Activated CD8-positive, alpha-beta memory T cell treated with anti-CD3 and anti-CD28 coated beads, Interleukin-2, amount 10 ng/mL, durations not matched to agents 7 days and 5 days (primary cell): ENCODE measurements at places on chromosomes 7 and 10. TPM values are rescaled to one million over a fixed set of nuclear protein-coding genes. Genes with fewer than 3 reads are reported as not detected.

Gene GIMAP8
- total RNA-seq, result 13.1 TPM

Gene ACHE
- 0.23 TPM for total RNA-seq

Gene ATP6V0E2
- total RNA-seq, result 71.3 TPM

Gene SPDYE2
- total RNA-seq, result not detected

Gene OLAH
- total RNA-seq, result 0.79 TPM

Gene CRYGN
- not detected for total RNA-seq

Gene CPXM2
- total RNA-seq, result not detected

Gene PLXNA4
- 1.6 TPM for total RNA-seq

Gene SLC16A9
- total RNA-seq, result not detected

Gene MPLKIP
- 36.1 TPM for total RNA-seq

GRCh38 chr7:69105981-69106380 is 492.3 kb upstream of the AUTS2 start:
- no peak overlapping the region for H3K4me3 ChIP-seq
- H3K4me1 ChIP-seq, result no peaks in the 10 kb centered on the region
- no peaks in the 10 kb centered on the region for H3K36me3 ChIP-seq
- no peaks in the 10 kb centered on the region for H3K27me3 ChIP-seq
- DNase-seq, result no peak

GRCh38 chr7:11486271-11486670 is 345.7 kb downstream of the THSD7A start:
- H3K27me3 ChIP-seq, result no peaks in the 10 kb centered on the region
- no peak overlapping the region for H3K4me3 ChIP-seq
- no peak for DNase-seq
- H3K36me3 ChIP-seq, result no peaks in the 10 kb centered on the region
- H3K27ac ChIP-seq, result no peak overlapping the region

DNA sequence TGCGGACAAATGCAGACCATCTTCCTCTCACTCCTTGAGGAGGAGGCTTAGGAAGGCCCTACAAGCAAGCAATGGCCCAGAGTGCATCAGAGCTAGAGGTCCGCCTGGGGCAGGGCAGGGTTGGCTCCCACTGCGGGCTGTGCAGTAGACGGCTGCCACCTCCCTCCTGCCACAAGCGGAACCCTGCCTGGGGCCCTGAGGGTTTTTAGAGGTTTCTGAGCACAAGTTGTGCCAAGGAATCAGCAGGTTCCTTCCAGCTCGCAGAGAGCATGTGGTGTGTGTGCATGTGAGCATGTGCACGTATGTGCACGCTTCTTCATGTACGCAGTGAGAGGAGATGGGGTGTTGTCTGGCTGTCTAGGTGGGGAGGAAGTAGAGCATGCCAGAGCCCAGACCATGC is 25.9 kb upstream of the SMARCD3 start:
- H3K4me3 ChIP-seq, result no peak overlapping the region
- peaks cover 13% of the 10 kb centered on the region for H3K4me1 ChIP-seq
- no peak overlapping the region for H3K27ac ChIP-seq
- peaks cover 5% of the 10 kb centered on the region for H3K27me3 ChIP-seq
- DNase-seq, result no peak
- no peaks in the 10 kb centered on the region for H3K36me3 ChIP-seq

DNA sequence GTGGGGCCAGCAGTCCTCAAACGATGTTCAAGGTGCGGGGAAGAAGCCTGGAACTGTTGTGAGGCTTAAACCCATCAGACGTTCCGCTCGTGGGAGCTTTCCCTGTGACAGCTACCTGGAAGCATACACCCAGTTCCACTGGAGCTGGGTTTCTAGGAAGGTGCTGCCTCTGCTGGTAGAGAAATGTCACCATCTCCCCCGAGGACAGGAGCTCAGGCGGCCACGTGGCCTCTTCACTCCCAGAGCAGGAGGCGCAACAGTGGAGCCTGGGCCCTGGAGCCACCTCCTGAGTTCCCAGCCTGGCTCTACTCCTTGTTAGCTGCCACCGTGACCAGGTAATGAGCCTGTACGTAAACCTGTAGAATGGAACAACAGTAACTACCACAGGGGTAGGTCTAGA is 156.1 kb downstream of the ADARB2 start:
- no peaks in the 10 kb centered on the region for H3K27me3 ChIP-seq
- no peak for DNase-seq
- no peak overlapping the region for H3K4me3 ChIP-seq
- H3K27ac ChIP-seq, result no peak overlapping the region

- no peak for DNase-seq
- no peak overlapping the region for H3K4me3 ChIP-seq
- H3K36me3 ChIP-seq, result no peaks in the 10 kb centered on the region
Measured at GRCh38 chr7:78379148-78379547, 580.6 kb downstream of the PHTF2 start.

DNA sequence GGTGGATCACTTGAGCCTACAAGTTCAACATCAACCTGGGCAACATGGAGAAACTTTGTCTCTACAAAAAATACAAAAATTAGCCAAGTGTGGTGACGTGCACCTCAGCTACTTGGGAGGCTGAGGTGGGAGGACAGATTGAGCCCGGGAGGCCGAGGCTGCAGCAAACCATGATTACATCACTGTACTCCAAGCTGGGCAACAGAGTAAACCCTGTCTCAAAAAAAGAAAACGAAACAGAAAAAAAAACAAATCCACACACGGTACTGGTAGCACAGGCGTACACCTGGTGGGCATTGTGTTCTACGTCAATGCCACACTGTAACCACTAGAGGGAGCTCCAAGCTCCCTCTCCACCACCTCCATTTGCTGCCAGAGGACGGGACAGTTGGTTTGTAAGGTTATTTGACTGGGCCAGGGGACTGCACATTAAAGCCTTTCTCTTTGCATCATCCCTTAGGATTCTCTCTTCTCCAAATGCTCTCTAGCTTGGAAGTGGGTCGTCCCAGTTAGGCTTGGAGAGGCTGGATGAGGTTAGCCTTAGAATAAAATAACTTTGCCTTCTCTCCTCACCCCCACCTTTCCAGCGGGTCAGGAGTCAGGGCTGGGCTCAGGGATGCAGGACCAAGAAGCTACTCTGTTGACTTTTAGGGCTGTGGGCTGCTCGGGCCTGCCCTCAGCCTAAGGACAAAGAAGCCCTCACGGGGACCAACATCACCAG is 130.8 kb downstream of the SORBS1 start:
- H3K4me1 ChIP-seq, result peaks cover 6% of the 10 kb centered on the region
- peak; percentile 55 for DNase-seq
- H3K27me3 ChIP-seq, result peaks cover 17% of the 10 kb centered on the region
- no peak overlapping the region for H3K27ac ChIP-seq

GRCh38 chr10:614790-615582 is 74.5 kb downstream of the DIP2C start:
- no peak overlapping the region for H3K27ac ChIP-seq
- H3K4me3 ChIP-seq, result no peak overlapping the region
- H3K27me3 ChIP-seq, result peaks cover 6% of the 10 kb centered on the region
- no peaks in the 10 kb centered on the region for H3K4me1 ChIP-seq
- no peak for DNase-seq

DNA sequence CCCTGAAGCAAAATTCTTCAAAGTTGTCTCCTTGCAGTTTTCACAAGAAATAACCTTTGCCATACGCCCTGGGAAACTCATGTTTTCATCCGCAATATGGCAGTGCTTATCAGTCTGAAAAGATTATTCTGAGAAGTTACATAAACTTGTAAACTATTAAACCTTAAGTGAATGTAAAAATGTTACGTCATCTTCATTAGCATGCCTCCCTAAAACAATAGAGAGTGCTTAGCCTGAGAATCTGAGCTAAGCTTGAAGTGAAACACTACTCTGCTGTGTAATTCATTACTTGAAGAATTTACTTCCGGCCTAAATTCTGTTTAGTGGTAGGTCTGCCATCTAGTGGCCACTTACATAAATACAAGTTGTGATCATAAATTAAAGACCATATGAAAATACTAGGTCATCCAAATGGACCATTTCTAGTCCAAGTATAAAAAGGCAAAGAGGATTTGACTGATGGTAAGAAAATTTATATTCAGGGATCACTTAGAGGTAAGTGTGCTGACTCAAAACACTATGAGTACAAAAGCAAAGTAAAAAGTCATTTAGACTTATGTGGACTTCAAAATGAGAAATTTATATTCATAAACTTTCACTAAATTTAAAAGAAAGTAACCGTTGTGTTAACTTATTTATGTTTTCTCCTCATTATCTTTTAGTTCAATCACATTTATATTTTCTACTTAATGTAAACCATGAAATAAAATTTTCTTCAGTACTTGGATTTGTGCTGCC is 745.1 kb upstream of the LRRTM3 start:
- DNase-seq, result no peak
- H3K4me3 ChIP-seq, result no peak overlapping the region
- no peaks in the 10 kb centered on the region for H3K36me3 ChIP-seq
- H3K27ac ChIP-seq, result no peak overlapping the region
- no peaks in the 10 kb centered on the region for H3K27me3 ChIP-seq
- no peaks in the 10 kb centered on the region for H3K4me1 ChIP-seq

DNA sequence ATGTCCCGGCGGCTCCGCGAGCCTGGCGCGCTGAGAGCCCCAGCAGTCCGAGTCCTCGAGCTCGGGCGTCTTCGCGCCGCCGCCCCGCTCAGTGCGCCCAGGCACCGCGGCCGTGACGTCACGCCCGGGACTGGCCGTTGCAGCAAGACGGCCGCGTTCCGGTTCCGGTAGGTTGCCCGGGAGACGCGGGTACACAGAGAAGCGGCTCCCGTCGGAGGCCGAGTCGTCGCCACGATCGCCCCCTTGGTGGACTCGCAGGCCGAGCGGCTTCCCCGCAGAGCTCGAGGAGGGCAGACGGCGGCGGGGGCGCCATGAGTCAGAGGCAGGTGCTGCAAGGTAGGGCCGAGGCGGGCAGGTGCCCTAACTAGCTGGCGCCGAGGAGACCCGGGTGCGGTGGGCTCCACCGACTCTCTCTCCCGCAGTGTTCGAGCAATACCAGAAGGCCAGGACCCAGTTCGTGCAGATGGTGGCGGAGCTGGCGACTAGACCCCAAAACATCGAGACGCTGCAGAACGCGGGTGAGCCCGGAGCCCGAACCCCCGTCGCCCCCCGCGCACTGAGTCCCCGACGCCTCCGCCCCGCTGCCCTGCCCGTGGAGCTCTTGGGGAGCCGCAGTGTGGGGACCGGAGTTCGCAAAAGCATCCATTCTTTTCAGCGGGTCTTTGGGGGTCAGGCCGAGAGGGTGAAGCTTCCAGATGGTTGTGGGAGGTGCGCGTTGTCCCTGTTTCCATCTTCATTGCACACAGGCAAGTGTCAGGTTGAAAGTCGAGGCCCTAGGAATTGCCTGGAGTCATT is at the start of gene SPAG6:
SPAG6 (plus strand) TSS at position 196 of the 795 bp plus-strand sequence; CDS start at position 312, 116 bp downstream.
- H3K27ac ChIP-seq, result peak within 1 kb of the TSS; percentile 68
- peaks cover 73% of the 10 kb centered on the region for H3K27me3 ChIP-seq
- H3K4me3 ChIP-seq, result peak within 1 kb of the TSS; percentile 66
- H3K4me1 ChIP-seq, result peaks cover 22% of the 10 kb centered on the region
- H3K36me3 ChIP-seq, result peaks cover 11% of the 10 kb centered on the region

- H3K27me3 ChIP-seq, result no peaks in the 10 kb centered on the region
- no peak overlapping the region for H3K27ac ChIP-seq
- no peak overlapping the region for H3K4me3 ChIP-seq
- DNase-seq, result no peak
- H3K4me1 ChIP-seq, result peaks cover 50% of the 10 kb centered on the region
Measured at GRCh38 chr7:129845178-129845971, 107.4 kb downstream of the UBE2H start.

DNA sequence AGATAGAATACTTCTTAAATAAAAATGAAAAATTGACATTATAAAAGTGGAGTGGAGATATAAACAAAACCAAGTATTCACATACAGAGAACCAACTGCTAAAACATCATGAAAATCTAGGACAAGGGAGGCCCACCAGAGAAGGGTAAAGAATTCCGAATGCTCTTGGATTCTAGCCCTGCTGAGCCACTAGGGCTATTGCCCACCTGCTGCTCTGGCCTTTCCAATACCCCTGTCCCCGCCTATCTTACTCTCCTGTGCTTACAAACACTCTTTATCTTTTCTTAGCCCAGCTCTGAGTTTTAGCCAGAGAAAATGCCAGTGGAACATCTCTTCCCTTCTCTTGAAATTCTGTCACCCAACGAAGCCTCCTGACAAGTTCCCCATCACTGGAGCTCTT is 100.3 kb downstream of the MACC1 start:
- no peak overlapping the region for H3K4me3 ChIP-seq
- DNase-seq, result no peak
- H3K36me3 ChIP-seq, result no peaks in the 10 kb centered on the region
- H3K4me1 ChIP-seq, result peaks cover 14% of the 10 kb centered on the region
- H3K27ac ChIP-seq, result no peak overlapping the region
- no peaks in the 10 kb centered on the region for H3K27me3 ChIP-seq

- peaks cover 18% of the 10 kb centered on the region for H3K27me3 ChIP-seq
- no peaks in the 10 kb centered on the region for H3K4me1 ChIP-seq
- no peak overlapping the region for H3K27ac ChIP-seq
- H3K36me3 ChIP-seq, result no peaks in the 10 kb centered on the region
- no peak for DNase-seq
- no peak overlapping the region for H3K4me3 ChIP-seq
Measured at GRCh38 chr10:77506517-77507200, 130.9 kb downstream of the KCNMA1 start.

DNA sequence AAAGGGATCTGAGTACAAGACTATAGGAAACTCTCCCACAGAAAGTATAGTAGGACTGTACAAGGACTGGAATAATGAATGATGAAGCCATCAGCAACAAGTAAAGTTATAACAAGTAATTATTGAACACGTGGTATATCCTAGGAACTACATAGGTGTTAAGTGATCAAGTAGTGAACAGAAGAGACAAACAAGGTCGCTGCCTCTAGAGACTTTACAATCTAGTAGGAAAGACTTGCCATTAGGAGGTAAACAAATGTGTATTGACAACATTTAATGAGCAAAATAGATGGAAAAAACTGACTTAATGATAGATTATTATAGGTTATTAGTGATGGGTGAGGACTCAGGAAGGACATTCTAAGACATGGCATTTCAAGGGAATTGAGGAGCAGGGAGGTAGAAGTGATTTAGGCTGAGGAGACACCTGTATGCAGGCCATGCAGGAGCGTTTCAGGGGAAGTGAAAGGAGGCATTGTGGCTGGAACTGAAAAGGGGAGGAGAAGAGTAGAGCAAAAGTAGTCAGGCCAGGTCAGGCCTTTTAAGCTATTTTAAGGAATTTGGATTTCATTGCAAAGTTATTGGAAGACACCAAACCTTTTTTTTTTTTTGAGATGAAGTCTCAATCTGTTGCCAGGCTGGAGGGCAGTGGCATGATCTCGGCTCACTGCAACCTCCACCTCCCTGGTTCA is 8.5 kb upstream of the GLCCI1 start:
- no peaks in the 10 kb centered on the region for H3K36me3 ChIP-seq
- no peak for DNase-seq
- H3K27ac ChIP-seq, result no peak overlapping the region
- H3K4me3 ChIP-seq, result no peak overlapping the region
- H3K27me3 ChIP-seq, result no peaks in the 10 kb centered on the region

DNA sequence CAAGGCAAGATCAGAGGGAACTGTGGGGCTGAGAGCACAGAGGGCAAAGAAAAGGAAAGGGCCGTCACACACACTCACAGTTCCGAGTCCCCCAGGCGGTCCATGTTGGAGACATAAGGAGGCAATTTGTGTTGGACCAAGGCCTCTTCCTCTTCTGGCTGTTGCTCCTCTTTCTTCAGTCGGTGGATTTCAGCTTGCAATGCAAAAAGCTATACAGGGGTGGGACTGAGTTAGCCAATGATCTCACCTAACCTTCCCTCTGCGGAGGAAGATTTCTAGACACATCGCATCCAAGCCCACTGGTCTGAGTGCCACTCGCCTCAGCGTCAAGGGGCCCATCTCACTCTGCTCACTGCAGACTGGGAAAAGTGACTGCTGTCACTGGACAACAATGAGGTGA is 5.5 kb downstream of the WDR91 start:
- H3K27me3 ChIP-seq, result no peaks in the 10 kb centered on the region
- no peak for DNase-seq
- no peak overlapping the region for H3K4me3 ChIP-seq
- no peak overlapping the region for H3K27ac ChIP-seq
- peaks cover 30% of the 10 kb centered on the region for H3K4me1 ChIP-seq
